ENCODE measurements at places on chromosomes 7 and 10.
A peak's percentile ranks its signal among the peaks of the same experiment; 100 is the strongest.

- DNase-seq = peak; percentile 48
These were observed 68.5 kb upstream of the BMPER start for GRCh38 chr7:33836797-33837355.

GRCh38 chr10:94052281-94052680 lies 58.5 kb downstream of the PLCE1 start:
- no peak for DNase-seq

DNA sequence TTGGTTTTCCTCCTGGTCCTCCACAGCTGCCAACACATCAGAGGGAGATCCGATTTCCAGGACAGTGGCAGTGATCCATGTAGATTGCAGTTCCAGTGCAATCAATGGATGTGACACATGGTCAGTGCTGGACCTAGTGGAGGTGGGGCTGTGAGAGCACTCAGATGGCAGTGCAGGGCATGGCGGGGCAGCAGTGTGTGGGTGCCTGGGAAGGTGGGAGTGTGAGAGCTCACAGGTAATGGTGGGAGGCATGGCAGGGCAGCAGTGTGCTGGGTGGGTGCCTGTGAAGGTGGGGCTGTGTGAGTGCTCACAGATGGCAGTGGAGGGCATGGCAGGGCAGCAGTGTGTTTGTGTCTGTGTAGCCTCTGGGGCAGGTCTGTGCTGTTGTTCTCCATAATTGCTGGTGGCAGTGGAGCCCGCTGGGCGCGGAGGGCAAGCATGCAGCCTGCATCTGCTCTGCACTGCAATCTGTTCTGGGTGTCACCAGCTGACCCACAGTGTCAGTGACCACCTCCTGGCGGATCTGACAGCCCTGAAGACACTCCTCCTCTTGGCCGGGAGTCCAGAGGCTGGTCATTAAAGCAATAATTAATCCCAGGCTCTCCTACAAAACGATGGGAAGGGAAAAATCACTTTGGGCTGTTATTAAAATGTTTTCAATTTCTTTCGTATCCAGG lies 8.6 kb upstream of the ADARB2 start:
- no peak for DNase-seq

DNA sequence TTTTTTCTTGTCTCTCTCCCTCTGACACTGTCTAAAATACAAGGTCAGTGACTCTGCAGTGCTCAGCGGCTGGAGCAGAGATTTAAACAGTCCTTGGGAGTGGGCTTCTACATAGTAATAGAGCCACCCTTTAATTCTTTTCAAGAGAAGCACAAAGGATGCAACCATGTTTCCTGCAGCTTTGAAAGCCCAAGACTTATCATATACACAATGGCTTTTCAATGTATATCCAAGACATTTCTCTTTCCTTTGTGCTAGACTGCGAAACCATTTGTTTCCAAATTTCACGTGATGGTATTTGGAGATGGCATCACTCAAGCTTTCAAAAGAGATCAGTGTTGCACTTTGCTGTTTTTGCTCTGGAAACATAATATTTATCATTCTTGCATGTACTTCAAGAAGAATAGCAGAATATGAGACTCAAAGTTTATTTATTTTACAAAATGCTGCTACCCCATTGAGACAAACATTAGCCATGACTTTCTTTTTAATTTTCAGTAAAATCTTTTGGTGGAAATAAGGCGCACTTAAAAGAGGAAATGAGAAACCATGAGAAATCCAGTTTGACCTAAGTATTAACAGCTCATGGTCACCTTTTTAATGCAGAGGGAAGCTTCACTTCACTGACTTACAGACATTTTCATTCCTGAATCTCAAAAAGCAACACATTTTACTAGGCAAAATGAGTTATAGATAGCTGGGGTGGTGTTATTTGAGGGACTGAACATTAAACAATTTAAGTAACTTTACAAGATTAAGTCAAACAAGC lies 76.6 kb downstream of the SEMA3C start:
- no peak for DNase-seq
